ENCODE measurements at places on chromosomes 5 and 9.

- no peak for DNase-seq
Observed at GRCh38 chr9:78609450-78609849, 312.5 kb downstream of the PSAT1 start.

DNA sequence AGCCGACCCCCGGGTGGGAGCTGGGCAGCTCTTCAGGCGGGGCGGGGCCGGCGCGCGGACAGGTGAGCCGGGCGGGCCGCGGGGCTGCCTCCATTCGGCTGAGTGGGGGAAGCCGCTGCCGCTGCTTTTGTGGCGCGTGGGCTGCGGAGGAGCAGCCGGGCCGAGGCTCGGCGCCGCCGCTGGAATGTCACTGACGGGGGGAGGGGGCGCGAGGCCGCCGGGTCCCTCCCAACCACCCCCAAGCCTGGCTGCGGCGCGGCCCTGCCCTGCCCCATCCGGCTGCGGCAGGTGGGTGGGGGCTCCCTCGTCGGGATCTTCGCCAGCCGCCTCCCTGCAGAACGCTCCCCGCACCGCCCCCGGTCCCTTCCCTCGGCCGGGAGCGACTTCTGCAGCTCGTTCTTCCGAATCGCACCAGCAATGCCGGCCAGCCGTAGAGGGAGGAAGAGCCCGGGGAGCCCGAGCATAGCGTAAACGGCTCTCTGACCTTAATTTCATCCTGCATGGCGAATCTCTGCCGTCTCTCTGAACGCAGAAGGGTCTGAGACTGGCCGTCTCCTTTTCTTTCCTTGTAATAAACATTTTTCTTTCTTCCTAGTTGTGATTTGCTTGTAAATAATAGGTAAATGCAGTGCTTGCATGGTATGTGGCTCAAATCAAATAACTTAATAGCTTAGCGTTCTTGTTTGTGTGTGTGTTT is 505 bp downstream of the SPTAN1 start:
- peak; percentile 46 for DNase-seq

- no peak for DNase-seq
Observed at GRCh38 chr5:28575368-28575767, 1537.0 kb upstream of the CDH9 start.

- no peak for DNase-seq
Observed at GRCh38 chr5:13510616-13511015, 433.9 kb downstream of the DNAH5 start.

DNA sequence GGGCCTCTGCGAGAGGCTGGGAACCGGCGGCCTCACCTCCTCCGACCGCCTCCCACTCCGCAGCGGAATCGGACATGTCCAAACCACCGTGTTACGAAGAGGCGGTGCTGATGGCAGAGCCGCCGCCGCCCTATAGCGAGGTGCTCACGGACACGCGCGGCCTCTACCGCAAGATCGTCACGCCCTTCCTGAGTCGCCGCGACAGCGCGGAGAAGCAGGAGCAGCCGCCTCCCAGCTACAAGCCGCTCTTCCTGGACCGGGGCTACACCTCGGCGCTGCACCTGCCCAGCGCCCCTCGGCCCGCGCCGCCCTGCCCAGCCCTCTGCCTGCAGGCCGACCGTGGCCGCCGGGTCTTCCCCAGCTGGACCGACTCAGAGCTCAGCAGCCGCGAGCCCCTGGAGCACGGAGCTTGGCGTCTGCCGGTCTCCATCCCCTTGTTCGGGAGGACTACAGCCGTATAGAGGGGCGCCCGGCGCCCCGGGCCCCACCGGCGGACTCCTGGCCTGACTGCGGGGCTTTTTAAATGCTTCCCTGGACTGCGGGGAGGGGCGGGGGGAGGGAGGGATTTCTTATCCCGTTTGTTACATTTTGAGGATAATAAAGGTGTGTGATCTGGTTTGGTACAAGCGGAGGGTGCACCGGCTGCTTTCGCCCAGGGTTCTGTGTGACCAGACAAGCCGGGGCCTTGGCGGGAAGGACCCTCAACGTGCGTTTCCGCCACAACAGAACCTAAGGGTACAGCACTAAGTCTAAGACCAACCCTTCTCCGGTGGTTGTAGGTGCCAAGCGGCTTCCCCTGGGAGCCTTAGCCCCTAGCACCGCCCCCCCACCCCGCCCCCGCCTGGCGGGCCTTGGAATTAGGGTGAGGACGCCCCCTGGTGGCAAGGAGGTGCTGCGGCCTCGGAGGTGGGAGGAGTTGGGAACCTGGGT is 9.3 kb downstream of the PRR7 start:
- peak; percentile 73 for DNase-seq

GRCh38 chr5:143140492-143141203 is 262.8 kb downstream of the NR3C1 start:
- no peak for DNase-seq
